Fibroblast of villous mesenchyme (primary cell): ENCODE measurements at places on chromosomes 2 and 18. TPM values are rescaled to one million over a fixed set of nuclear protein-coding genes. Genes with fewer than 3 reads are reported as not detected.

COPS8 gene
- total RNA-seq: 78.3 and 98.0 TPM in 2 replicates

MYCN gene
- under 0.01 and 0.32 TPM in 2 replicates for total RNA-seq

SULT1C4 gene
- total RNA-seq: 0.32 and 0.43 TPM in 2 replicates

PKDCC gene
- total RNA-seq: 8.2 and 31.2 TPM in 2 replicates

MAPK4 gene
- total RNA-seq: under 0.01 TPM in 1 of 2 replicates, not detected in the other

GPR55 gene
- not detected in 2 replicates for total RNA-seq

ADAM23 gene
- 7.7 and 9.5 TPM in 2 replicates for total RNA-seq

UGT1A5 gene
- not detected in 2 replicates for total RNA-seq

RAMP1 gene
- total RNA-seq: 28.0 and 35.0 TPM in 2 replicates

OTX1 gene
- total RNA-seq: not detected in 2 replicates

PROKR1 gene
- total RNA-seq: not detected in 2 replicates

TCF7L1 gene
- total RNA-seq: 4.3 and 9.0 TPM in 2 replicates

HOXD9 gene
- total RNA-seq: 10.6 and 11.2 TPM in 2 replicates

ANKRD12 gene
- total RNA-seq: 23.8 and 32.0 TPM in 2 replicates

KCMF1 gene
- 39.6 and 80.3 TPM in 2 replicates for total RNA-seq

RGPD3 gene
- 0.32 and 0.43 TPM in 2 replicates for total RNA-seq

C2orf66 gene
- under 0.01 TPM in 1 of 2 replicates, not detected in the other for total RNA-seq
